Thymus (tissue), 14 donors: ENCODE measurements at places on chromosomes 12 and 14.

DNA sequence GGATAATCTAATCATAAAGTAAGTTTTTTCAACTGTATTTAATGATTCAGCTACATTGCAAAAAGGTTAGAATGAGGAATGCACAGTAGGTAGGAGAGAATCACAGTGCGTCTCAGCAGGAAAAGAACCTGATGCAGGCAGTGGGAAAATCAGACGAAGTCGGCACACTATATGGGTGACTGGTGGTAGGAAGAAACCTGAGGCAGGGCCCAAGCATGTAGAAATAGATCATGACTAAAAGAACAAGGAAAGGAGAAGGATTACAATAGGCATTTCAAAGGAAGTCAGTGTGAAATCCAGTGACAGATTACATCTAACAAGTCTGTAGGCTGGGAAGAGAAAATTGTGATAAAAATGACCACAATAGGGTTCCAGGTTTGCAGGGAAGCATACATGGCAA, 267.0 kb downstream of the MED13L start:
- no peak for DNase-seq

DNA sequence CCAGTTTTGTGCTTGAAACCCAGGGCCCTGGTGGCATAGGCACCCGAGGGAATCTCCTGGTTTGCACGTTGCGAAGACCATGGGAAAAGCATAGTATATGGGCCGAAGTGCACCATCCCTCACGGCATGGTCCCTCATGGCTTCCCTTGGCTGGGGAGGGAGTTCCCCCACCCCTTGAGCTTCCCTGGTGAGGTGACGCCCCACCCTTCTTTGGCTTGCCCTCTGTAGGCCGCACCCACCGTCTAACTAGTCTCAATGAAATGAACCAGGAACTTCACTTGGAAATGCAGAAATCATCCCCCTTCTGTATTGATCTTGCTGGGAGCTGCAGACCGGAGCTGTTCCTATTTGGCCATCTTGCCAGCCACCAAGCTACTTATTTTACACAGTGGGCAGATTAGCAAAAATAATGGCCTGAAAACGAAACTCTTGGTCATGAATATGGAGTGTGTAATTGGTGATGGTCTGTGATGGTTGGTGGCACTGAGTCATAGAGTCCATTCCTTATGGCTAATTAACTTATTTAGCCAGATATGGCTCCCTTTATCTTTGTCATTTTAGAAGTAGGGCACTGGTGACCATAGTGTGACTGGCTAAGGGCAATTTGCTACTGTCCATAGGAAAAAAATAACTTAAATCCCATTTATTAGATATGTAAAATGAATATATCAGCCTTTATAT, 21.3 kb upstream of the KCNJ8 start:
- no peak for DNase-seq

DNA sequence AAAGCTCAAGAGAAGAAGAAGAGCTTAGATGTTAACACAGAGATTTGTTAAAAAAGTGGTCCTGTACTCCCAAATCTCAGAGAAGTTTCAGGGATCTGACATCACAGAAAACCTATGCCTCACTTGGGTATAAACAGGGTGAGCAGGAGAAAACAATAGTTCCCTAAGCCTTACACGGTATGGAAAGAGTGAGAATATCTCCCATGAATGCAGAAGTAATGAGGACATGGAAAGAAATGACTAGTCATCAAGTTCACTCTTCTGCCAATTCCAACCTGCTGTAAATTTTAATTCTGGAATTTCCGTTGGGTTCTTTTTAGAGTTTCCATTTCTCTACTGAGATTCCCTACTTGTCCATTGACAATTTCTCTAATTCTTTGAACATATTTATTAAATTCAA, 6.2 kb upstream of the PTGER2 start:
- DNase-seq = no peak

- no peak for DNase-seq
These were observed 10.7 kb upstream of the FKBP4 start for GRCh38 chr12:2783936-2784600.

DNA sequence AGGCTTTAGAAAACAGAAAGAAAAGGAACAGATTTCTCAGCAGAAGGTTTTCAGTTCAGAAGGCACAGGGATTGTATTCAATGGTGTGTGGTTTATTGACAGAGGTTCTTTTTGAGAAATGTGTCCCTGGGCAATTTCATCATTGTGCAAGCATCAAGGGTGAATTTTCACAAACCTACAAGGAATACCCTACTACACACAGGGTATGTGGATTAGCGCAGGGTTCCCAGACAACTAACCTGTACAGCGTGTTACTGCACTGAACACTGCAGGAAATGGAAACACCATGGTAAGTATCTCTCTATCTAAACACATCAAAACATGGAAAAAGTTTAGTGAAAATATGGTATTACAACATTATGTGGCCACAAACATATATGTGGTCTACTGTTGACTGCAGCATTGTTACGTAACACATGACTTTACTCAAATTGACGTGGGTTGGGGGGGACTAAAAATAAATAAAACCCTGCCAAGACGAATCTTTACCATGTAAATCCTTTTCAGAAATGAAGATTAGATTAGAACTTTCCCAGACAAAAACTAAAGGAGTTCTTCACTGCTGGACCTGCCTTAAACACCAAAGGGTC, 893.1 kb downstream of the TMEM121 start:
- no peak for DNase-seq

DNA sequence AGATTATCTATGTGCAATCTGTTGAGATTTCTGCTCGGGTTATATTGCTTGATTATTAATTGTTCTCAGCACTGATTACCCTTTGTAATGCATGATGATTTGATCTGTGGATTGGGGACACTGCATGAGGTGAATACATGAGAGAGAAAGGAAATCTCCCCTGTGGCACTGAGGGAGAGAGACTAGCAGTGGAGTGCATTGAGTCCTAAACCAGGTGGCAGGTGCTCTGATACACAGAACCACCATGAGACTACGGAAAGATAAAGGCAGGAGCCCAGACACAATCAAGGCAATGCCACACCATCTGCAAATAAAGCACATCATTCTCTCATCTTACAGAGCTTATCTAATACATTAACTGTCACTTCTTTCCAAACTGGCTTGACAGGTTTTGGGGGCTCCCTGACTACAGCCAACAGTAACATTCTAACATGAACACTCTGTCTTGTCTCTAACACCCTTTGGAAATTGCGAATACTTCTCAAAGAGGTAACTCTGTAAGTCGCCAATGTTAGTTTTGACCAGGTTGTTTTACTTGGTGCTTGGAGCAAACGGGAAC, 37.6 kb upstream of the TSPAN8 start:
- no peak for DNase-seq

DNA sequence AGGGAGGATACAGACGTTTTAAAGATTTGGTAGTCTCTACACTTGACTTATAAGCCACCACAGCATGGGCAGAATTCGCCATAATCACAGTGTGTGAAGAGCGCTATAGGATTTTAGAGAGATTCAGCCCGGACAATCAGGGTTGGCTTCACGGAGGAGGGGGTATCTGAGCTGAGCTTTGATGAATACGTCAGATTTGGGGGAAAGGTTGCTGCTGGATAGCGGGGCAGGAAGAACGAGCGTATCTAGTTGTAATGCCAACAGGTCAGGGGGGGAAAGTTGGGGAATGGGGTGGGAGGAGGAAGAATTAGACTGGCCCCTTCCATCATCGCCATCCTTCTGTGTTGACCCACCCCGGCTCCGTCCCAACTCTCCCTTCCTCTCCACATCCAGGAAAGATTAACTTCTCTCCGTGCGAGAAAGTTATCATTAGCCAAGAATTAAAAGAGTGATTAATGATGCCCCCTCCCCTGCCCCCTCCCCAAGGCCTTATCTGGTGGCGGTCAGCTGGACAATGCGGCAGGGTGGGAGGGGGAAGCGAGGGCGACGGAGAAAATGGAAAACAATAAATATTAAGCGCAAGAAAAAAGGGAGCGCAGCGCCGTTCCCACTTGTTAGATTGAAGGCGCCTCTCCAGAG, 13.5 kb upstream of the GPATCH2L start:
- DNase-seq = no peak

- DNase-seq = no peak
These were observed 5.5 kb upstream of the PAX9 start for GRCh38 chr14:36655963-36656686.

GRCh38 chr14:92398888-92399636, 76.1 kb downstream of the SLC24A4 start:
- no peak for DNase-seq

DNA sequence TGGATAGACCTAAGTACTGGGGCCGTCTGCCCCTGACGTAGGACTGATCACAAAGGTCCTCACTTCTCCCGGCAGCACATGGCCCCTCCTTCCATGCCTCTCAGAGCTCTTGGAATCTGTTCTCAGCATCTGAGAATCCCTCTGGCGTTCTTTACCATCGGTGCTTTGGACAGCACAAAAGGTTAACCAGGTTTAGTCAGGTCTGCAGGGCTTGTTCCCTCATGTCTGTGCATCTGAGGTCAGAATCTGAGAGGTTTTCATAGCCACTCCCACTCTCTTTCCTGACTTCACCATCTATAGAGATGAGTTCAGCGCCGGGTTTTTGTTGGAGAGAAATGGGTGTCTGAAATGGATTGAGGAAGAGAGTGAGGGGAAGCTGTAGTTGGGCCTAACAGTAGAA, 130.0 kb upstream of the ARHGAP5 start:
- no peak for DNase-seq

DNA sequence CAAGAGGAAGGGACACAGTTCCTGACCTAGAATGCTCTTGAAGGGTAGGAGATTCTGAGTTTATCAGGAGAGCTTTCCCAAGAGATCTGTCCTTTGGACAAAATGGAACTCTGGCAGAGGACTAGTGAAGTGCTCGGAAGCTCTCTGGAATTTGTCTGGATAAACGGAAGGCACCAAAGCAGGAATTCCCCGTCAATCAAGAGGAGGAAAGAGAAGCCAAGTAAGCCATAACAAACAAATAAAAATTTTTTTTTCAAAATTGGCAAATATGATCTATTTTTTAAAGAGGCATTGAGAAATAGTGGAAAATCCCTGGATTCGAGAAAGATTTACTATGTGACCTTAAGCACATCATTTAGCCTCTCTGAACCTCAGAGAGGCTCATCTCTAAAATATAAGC, 99.2 kb downstream of the GRIN2B start:
- no peak for DNase-seq

DNA sequence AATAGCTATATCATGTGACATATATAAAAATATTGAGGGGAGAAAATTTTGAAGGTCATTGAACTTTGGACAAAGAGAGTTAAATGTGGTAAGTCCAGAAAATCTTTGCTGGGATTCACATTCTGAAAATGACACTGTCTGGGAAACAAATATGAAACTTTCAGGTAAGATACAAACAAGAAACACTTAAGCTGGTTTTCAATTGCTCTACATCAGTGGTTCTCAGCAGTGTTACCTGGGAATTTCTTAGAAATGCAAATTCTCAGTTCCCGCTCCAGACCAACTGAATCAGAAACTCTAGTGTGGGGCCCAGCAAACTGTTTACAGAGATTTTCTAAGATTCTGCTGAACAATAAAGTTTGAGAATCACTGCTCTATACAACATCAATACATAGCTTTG, 3.6 kb upstream of the CDK17 start:
- DNase-seq = no peak

DNA sequence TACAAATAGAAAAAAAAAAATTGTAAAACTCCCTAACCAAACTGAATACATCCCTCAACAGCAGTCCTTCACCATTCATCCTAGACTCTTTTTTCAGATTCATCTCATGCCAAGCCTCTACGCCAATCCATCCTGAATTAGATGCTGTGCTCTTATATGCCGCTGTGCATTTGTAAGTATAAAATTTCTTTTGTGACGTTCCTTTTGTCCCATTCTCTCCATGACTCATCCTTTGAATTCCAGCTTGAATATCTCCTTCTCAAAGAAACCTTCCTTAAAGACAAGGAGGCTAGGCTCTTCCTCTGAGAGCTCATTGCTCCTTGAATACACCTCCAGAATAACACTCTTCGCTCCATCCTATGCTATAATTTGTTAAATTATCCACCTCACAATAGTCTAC, 359.2 kb downstream of the RMST start:
- DNase-seq = no peak

- DNase-seq = no peak
These were observed 20.1 kb upstream of the TEX22 start for GRCh38 chr14:105378199-105378598.

DNA sequence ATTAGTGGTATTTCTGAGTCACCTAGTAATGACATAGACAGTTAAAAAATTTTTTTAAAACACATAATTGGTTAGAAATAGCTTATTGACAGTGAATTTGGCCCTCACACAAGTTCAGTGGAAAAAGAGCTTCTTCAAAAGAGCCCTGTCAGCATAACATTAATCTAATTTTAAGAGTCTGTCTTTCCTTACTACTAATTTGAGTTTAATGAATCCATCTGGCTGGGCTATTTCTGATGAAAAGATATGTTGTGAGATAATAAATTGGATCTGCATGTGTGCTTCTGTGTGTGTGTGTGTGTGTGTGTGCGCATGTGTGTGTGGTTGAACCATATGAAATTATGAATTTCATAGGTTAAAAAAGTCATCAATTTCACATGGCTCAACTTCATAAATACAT, 1045.2 kb downstream of the FLRT2 start:
- DNase-seq = no peak

- no peak for DNase-seq
These were observed 25.9 kb upstream of the POLR3B start for GRCh38 chr12:106331599-106331998.

GRCh38 chr12:38586789-38587188, 270.2 kb downstream of the ALG10B start:
- no peak for DNase-seq

DNA sequence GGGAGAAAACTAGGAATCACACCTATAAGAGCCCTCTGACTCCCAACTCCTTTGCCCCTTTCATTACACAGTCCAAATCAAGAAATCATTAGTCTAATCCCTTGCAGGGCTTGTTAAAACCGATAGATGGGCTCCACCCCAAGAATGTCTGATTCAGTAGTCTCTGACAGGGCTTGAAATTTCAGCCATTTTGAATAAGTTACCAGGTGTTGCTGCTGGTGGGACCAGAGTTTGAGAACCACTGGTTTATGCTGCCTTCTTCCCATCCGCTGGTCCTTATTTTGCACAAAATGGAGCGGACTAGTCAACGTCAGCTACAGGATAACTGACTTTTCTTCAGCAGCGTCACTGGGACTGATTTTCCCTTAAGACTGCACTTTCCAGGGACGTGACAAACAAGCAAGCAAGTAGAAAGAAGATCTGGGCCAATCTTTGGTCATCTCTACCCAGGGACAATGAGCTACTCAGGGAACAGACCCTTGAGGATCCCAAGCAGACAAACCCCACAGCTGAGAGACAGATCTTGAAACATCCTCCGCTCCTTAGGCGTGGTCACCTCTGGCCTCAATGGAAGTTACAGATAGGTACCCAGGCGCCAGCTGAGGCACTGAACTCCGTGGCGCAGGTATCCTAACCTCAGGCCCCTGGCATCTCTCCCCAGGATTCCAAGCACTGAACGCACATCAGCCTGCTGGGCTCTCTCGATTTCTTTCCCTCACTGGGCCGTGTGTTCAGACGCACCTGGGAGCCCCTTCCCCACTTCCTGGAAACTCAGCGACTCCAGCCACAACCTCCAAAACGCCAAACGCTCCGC, 900 bp downstream of the KCTD10 start:
- no peak for DNase-seq

DNA sequence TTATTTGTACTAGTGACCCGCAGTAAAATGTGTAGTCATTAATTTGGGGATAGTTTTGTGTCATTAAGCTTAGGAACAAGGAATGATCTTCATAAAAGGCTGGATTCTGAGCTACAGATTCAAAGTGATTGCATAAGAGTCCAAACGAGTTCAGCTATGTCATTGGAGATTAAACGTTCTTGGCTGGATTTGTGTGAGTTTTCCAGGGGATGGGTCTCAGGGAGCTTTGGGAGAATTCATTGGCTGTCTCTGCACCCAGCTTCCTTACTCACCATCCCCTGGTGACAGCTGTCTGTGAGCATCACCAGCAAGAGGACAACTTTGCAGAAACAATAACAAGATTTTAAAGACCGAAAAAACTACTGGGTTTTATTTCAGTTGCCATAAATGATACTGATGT, 130.4 kb downstream of the DAAM1 start:
- no peak for DNase-seq
